Tibial nerve (tissue), 4 donors: ENCODE measurements at places on chromosomes 11 and 22. TPM values are rescaled to one million over a fixed set of nuclear protein-coding genes. Genes with fewer than 3 reads are reported as not detected.
A peak's percentile ranks its signal among the peaks of the same experiment; 100 is the strongest.

DNA sequence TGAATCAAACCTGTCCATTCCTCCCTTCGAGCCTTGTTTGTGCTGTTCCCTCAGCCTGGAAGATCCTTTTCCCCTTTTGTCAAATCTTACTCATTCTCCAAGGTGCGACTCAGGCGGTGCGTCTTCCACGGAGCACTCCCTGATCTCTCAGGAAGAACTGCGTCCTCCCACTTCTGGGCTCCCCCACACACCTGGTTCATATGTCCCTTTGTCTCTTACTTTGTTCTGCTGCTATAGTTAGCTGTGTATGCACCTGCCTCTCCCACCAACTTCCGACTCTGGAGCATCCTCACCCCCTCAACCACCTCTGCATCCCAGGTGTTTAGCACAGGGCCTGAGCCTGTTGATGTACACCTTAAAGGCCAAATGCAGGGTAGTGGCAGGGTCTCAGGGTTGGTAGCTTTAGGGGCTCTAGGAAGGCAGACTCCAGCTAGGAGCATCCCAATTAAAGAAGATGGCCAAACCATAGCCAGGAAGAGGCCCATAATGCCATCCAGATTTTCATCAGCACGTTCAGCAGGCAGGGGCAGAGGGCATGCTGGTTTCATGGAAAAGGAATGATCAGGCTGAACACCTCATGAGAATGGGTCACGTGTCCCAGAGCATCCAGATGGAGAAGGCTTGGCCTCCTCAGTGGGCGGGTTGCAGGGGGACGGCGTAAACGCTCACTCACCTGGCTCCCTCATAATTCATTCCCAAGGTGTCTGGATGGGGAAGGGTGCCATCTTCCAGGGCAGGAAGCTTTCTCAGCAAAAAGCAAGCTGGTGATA, 20.1 kb downstream of the PTPN5 start:
- H3K27me3 ChIP-seq, result no peaks in the 10 kb centered on the region
- no peaks in the 10 kb centered on the region for H3K4me1 ChIP-seq
- no peak overlapping the region for H3K27ac ChIP-seq
- H3K4me3 ChIP-seq, result no peak overlapping the region
- DNase-seq, result no peak

- H3K4me3 ChIP-seq, result peak within 1 kb of the TSS; percentile 64
- peaks cover 23% of the 10 kb centered on the region for H3K4me1 ChIP-seq
- no peaks in the 10 kb centered on the region for H3K36me3 ChIP-seq
- peak; percentile 90 for DNase-seq
Observed at GRCh38 chr11:57761301-57762234, at the start of gene CTNND1. Gene CTNND1, plus strand, starts transcription at chr11:57761802. Its CDS starts 29,677 bp downstream, at chr11:57791479.

- DNase-seq, result no peak
- no peaks in the 10 kb centered on the region for H3K36me3 ChIP-seq
- no peaks in the 10 kb centered on the region for H3K4me1 ChIP-seq
- no peak overlapping the region for H3K4me3 ChIP-seq
Observed at GRCh38 chr11:10272132-10272531, 21.9 kb downstream of the SBF2 start.

DNA sequence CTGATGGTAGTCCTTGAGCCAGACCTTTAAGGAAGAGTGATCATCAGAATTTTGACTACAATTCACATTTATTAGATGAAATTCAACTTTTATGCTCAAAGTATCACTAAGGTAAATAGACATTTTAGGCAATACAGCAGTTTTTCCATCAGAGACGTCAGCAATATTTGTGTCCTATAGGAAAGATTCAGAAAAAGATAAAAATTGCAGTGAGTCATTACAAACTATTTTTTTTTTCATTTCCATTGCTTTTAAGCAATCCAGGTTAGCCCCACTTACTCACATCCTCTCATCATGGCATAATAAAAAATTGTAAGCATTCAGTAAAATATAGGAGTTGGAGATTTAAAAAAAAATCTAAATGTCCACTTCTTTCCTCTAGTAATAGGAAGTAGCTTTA, 46.9 kb downstream of the MSANTD4 start:
- H3K4me3 ChIP-seq, result no peak overlapping the region
- no peaks in the 10 kb centered on the region for H3K36me3 ChIP-seq
- no peaks in the 10 kb centered on the region for H3K4me1 ChIP-seq
- no peaks in the 10 kb centered on the region for H3K27me3 ChIP-seq
- DNase-seq, result no peak

DNA sequence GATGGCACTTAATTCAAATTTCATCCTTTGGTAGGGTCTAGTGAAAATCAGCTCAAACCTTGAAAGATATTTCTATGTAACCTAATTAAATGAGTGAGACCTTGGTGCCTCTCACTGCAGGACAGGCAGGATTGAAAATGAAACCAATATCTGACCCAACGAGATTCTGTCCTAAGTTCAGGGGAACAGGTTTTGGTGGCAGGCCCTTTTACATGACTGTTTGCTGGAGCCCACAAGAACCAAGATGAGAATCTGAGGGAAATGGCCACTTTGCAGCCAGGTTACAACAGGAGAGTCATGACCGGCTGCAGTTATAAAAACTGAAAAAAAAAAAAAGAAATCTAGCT, 130.2 kb downstream of the TRIM44 start:
- no peak overlapping the region for H3K4me3 ChIP-seq
- no peak overlapping the region for H3K27ac ChIP-seq
- H3K4me1 ChIP-seq, result no peaks in the 10 kb centered on the region
- no peaks in the 10 kb centered on the region for H3K36me3 ChIP-seq

- no peaks in the 10 kb centered on the region for H3K36me3 ChIP-seq
- H3K4me3 ChIP-seq, result peak overlapping the region; percentile 56
- DNase-seq, result no peak
- H3K27ac ChIP-seq, result peak overlapping the region; percentile 79
- no peaks in the 10 kb centered on the region for H3K27me3 ChIP-seq
Observed at GRCh38 chr22:20392983-20393704, 807 bp upstream of the ZNF74 start.

GRCh38 chr11:83681031-83681781, 395.0 kb upstream of the CCDC90B start:
- H3K4me1 ChIP-seq, result peaks cover 12% of the 10 kb centered on the region
- DNase-seq, result no peak
- H3K4me3 ChIP-seq, result no peak overlapping the region
- no peak overlapping the region for H3K27ac ChIP-seq

DNA sequence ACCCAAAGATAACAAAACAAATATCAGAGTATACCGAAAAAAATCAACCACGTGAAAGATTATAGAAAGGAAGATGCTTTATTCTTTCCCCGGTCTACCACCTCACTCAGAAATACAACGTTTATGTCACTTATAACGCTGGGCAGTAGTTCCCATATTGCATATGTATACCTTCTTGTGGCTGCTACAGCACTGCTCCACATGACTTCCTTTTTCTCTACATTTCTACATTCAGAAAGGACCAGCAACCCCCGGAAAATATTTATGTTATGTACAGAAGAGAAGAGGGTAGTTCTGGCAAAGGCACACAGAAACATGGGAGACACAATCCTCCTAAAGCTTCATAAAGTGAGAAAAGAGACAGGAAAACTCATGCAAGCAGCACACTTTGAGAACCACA, 56.8 kb downstream of the MTMR2 start:
- no peak for DNase-seq
- H3K27me3 ChIP-seq, result no peaks in the 10 kb centered on the region
- H3K27ac ChIP-seq, result no peak overlapping the region
- H3K4me1 ChIP-seq, result no peaks in the 10 kb centered on the region
- no peak overlapping the region for H3K4me3 ChIP-seq

DNA sequence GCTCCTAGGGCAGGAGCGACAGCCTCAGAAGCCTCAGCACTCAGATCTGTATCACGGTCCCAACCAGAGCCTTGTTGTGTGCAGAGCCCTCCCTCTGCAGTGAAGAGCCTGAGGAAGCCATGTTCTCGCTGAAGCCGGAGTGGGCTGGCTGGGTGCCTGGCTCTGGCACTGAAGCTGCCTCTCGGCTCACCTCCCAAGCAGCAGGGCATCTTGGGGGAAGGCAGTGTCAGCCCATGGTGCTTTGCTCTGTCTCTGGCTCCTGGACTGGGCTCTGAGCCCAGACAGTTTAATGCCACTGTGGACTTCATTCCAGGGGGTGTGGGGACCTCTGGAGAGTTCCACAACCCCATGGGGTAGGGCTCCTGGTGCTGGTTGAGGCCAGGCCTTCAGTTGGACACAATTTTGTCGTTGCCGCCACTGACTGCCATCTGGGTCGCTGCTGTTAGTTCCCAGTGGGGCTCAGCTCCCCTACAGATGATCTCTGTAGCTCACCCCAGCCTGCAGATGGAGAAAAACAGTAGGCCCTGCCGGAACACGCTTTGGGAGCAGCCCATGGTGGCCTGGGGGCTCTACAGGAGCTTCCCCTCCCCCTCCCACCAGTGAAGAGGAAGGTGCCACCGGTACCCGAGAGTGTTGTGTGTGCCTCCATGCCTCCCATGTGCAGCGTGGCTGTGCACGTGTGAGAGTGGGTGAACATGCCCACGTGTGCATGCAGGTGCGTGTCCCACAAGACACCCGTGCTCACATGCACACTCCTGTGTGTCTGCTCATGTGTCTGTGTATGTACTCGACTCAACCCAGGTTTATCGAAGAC, 86.5 kb upstream of the B3GAT1 start:
- no peak overlapping the region for H3K27ac ChIP-seq
- no peak for DNase-seq
- no peaks in the 10 kb centered on the region for H3K36me3 ChIP-seq
- H3K27me3 ChIP-seq, result peaks cover 5% of the 10 kb centered on the region
- H3K4me3 ChIP-seq, result no peak overlapping the region

DNA sequence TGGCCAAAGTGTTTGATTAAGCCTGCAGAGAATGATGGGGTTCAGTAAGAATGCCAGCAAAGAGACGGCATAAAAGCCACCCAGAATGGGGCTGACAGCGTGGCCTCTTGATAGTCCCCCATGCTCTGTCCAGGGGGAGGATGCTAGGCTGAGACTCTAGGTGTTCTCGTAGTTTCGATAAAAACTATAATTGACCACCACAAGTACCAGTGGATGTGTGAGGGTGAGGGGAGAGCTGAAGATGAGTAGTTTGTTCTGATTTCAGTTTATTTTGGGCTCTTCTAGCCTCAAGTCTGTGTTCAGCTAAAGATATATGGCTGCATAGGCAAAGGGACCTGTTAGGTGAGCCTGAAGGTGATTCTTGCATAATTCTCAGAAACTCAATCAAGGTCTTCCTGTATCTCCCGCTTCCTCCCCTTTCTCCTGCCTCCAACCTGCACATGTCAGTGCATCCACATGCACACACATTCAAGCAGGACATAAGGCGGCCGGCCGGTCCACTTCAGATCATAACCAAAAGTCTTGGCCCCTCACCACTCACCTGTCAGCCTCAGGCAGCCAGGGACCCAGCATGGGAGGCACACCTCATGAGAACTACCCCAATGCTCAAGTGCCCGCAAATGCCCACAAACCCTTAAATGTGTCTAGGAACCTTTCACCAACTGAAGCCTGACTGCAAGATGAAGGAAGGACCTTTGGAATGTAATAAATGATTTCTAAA, 31.2 kb downstream of the FLI1 start:
- H3K27ac ChIP-seq, result peak overlapping the region; percentile 23
- DNase-seq, result no peak
- peaks cover 57% of the 10 kb centered on the region for H3K4me1 ChIP-seq
- H3K27me3 ChIP-seq, result no peaks in the 10 kb centered on the region
- H3K4me3 ChIP-seq, result no peak overlapping the region

- no peak overlapping the region for H3K27ac ChIP-seq
- H3K4me1 ChIP-seq, result no peaks in the 10 kb centered on the region
- no peak overlapping the region for H3K4me3 ChIP-seq
- H3K27me3 ChIP-seq, result no peaks in the 10 kb centered on the region
- DNase-seq, result no peak
Observed at GRCh38 chr11:132564091-132564885, 968.0 kb downstream of the OPCML start.

The RASL10A gene
- 3.3 TPM for total RNA-seq
